Mammary epithelial cell (primary cell): ENCODE measurements at places on chromosomes 5 and 9. TPM values are rescaled to one million over a fixed set of nuclear protein-coding genes. Genes with fewer than 3 reads are reported as not detected.

Gene INSYN2B
- total RNA-seq: 2.0 TPM

Gene FAM81B
- total RNA-seq: not detected

Gene TSSK1B
- 3.8 TPM for total RNA-seq

Gene ECM2
- 1.7 and 2.1 TPM in 2 replicates for total RNA-seq

Gene ARID3C
- 0.17 TPM for total RNA-seq

Gene ZNF483
- total RNA-seq: 1.3 and 2.1 TPM in 2 replicates

Gene URM1
- total RNA-seq: 53.0 and 53.7 TPM in 2 replicates

Gene HAVCR1
- total RNA-seq: not detected

Gene TRIP13
- 5.7 TPM for total RNA-seq

Gene OTP
- 0.14 and 0.53 TPM in 2 replicates for total RNA-seq

Gene SPDL1
- 15.5 and 31.1 TPM in 2 replicates for total RNA-seq

Gene DYNC2I2
- total RNA-seq: 28.5 TPM
